Stimulated activated CD8-positive, alpha-beta memory T cell treated with anti-CD3 and anti-CD28 coated beads, Interleukin-4, amount 100 ng/mL, for 4 hours (primary cell): ENCODE measurements at places on chromosomes 2 and 18.

DNA sequence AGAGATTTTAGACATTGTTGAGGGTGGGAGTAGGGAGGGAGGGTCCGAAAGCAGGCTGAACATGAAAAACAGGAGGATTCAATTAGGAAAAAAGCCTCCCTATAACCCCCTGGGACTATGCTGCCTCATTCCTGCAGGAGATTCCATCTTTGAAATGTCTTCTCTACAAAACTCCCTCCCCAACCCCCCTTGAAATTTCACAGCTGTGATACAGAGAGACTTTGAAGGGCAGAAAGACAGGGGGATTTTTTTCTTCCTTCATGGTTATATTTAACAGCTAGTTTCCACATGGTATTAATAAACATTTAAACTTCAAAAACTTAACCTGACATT, 57.6 kb downstream of the TRIB2 start:
- DNase-seq: no peak

- no peak for DNase-seq
Measured at GRCh38 chr2:64924170-64924934, 64.8 kb upstream of the SLC1A4 start.

- no peak for DNase-seq
Measured at GRCh38 chr2:114534116-114535084, 92.0 kb downstream of the DPP10 start.

DNA sequence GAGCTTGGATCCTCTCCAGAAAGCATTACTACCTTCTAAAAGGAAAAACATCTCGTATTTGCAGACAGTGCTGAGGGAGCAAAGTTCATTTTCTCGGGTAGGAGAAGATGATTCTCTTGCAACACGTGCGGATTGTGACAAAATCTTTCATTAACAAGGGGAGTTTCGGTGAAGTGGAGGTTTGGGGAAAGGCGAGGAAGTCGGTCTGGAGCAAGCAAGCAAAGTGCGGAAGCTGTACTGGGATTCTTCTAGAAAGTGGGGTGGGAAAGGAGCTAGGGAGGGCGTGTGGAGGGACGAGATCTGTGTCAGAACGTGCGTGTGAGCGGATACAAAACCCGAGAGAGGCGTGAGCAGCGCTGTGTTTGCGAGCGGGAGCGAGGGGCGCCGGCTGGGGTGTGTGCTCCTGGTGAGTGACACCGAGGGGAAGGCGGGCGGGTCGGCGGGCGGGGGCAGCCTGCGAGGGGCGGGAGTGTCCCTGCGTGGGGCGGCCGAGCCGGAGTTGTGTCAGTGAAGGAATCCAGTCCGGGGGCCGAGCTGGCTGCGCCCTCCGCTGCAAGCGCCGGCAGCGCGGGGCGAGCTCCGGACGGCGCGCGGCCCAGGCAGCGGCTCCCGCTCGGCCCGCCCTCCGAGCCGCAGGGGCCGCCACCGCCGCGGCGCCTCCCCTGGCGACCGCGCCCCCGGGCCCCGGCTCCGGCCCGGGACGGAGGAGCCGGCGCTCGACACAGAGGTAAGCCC, at the start of gene SPATS2L:
Gene SPATS2L, plus strand, starts transcription at position 498 of the 735 bp plus-strand sequence. CDS start 82,552 bp downstream, outside the sequence.
- DNase-seq: peak; percentile 21

- DNase-seq: no peak
Measured at GRCh38 chr2:188629753-188630527, 338.3 kb downstream of the GULP1 start.

- no peak for DNase-seq
Measured at GRCh38 chr2:136012315-136012714, 26.9 kb upstream of the DARS1 start.

DNA sequence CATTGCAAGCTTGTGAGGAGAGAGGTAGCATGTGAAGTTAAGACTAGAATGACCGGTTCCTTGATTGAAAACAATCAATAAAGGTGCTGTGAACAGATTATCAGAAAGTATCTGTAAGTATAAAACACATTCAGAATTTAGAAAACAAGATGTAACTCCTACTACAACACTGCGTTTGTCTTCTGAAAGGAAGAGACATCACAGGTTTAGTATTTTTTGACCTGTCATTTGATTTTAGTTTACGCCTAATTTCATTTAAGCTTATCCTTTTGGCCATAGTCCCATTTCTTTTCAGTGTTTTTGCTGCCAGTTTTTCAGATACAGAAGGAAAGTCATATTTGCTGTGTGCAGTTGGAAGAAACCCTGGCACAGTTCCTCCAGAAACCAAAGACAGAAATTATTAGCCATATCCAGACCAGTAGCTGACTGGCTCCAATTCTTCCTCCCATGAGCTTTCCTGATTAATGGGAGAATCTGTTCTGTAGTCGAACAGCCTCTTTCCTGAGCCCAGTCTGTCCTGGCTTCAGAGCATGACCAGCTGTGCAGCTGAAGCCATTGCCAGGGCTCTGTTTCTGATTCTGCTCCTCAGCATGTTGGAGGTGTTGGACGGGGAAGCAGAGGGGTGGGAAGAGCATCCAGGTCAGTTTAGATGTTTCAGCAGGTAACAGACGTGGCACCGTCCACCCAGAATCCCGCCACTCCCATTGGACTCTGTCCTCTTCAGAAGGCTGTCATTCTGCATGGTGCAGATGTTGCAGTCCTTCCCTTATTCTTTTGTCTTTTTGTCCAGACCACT, 61.0 kb downstream of the CRIM1 start:
- no peak for DNase-seq

GRCh38 chr18:55244546-55244945, 285.3 kb upstream of the CCDC68 start:
- DNase-seq: no peak

DNA sequence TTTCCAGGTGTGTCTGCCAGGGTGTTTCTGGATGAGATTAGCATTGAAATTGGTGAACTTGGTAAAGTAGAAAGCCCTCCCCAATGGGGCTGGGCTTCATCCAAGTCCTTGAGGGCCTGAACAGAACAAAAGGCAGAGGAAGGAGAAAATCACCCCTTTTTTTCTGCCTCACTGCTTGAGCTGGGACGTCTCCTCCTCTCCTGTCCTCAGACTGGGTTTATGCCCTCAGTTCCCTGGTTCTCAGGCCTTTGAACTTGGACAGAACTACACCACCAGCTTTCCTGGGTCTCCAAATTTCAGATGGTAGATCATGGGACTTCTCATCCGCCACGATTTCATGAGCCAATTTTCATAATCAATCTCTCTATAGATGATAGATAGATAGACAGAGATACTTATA, 53.7 kb upstream of the BIN1 start:
- DNase-seq: no peak

DNA sequence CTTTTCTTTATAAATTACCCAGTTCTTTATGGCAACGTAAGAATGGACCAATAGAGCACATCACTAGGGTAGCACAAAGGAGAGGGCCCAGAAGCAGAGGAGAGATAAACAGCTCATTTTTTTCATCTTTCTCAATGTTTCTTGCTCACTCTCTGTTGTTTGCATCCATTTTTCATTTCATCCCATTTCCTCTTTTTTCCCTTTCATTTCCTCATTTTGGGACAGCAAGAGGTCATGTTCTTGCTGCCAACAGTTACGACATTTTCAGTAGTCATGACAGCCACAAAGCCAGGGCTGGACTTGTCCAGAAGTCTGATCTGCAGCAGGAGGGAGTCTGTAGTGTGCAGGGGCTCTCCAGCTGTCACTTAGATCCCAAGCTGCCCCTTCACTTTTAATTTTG, 52.7 kb upstream of the CYP1B1 start:
- DNase-seq: no peak

GRCh38 chr2:130374587-130375290, 18.9 kb downstream of the PTPN18 start:
- DNase-seq: no peak

- DNase-seq: no peak
Measured at GRCh38 chr18:34913837-34914661, 127.2 kb upstream of the MAPRE2 start.

GRCh38 chr2:26064846-26065245, 31.0 kb downstream of the RAB10 start:
- no peak for DNase-seq

DNA sequence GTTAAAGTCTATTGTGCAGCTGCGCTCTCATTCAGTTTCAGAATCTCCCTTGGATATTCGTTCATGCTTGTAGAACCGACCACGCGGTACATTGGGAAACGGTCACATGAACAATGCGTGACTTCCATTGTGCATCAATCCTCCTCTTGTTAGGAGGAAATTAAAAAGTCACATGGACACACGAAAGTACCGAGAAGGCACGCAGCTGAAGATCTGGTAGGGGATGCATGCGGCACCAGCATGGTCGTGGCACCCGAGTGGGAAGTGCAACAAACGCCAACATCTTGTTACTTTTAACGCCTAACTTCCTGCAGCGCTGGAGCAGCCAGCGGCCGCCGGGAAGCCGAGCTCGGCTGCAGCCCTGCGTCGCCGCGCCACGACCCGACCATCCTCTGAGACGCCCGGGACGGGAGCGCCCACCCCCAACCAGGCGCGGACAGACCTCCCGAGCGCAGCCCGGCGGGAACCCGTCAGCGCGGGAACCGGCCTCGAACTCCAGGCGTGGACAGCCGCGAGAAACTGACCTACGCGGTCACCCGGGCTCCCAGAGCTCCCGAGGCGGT, 412 bp downstream of the OSBPL1A start:
- no peak for DNase-seq

- DNase-seq: no peak
Measured at GRCh38 chr2:133854603-133855200, 286.4 kb upstream of the NCKAP5 start.

- no peak for DNase-seq
Measured at GRCh38 chr2:176502619-176503018, 233.4 kb downstream of the MTX2 start.

- DNase-seq: no peak
Measured at GRCh38 chr2:214837466-214837865, 28.0 kb upstream of the BARD1 start.

GRCh38 chr2:26801328-26801727, 15.5 kb downstream of the CENPA start:
- no peak for DNase-seq

DNA sequence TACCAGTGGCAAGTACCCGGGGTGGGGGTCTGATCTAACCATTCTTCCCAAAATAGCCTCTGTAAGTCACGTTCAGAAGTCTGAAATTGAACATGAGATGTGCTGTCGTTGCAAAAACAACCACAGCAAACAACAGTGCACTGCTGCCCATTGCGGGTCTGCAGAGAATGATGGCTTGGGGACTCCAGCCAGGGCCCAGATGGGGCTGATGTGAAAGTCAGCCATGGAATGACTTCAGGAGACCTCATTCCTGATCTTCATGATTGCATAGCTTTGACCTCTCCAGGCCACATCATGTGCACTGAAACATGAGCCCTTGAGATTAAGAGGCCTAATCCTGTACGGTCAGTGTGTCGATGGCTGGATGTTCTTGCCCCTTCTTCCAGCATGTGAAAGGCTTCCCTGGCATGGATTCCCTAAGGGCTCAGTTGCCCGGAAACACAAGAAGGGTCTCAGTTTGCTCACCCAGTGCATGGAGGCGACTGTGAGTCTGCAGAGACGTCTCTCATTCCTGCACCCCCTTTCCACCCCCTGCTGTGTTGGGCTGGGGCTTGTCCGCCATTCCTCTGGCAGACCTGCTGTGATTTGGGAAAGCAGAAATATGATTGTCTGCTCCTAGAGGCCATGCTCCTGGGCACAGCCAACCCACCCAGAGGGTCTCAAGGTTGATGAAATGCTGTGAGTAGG, 191.6 kb downstream of the SEPTIN10 start:
- DNase-seq: no peak

GRCh38 chr2:111624411-111625156, 259.4 kb downstream of the ANAPC1 start:
- no peak for DNase-seq

- DNase-seq: no peak
Measured at GRCh38 chr2:9594366-9595054, 36.3 kb downstream of the YWHAQ start.

DNA sequence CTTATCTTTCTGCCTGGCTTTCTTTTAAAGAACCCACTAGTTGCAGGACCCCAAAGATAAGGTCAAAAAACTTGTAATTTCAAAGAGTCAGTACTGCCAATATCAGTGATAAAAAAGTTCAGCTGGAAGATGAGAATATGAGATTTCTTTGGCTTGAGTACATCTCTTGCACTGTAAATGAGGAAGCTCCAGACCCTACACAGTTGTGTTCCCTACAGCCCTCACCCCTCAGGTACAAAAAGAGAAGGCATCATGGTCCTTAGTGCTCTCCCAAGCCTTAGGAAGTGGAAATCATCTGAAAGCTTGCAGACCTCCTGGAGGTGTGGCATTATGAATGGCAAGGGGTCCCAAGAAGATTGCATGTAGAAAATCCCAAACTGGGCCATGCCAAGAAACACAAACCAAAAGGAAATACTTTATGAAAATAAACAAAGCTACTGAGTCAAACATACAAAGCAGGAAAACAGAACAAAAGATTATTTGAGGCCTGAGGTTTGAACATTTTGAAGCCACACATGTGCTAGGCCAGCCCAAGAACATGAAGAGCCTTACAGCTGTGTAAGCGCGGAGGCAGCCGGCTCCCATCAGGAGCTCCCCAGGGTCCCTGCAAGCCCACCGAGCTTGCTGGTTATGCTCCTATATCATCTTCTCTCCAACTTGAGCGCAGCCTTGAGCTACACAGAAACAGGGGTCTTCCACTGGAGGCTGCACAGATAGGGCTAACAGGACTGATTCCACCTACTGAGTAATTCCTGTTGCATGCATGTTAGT, 217.0 kb downstream of the OSR1 start:
- no peak for DNase-seq

- no peak for DNase-seq
Measured at GRCh38 chr2:174918886-174919526, 86.2 kb downstream of the CHN1 start.

DNA sequence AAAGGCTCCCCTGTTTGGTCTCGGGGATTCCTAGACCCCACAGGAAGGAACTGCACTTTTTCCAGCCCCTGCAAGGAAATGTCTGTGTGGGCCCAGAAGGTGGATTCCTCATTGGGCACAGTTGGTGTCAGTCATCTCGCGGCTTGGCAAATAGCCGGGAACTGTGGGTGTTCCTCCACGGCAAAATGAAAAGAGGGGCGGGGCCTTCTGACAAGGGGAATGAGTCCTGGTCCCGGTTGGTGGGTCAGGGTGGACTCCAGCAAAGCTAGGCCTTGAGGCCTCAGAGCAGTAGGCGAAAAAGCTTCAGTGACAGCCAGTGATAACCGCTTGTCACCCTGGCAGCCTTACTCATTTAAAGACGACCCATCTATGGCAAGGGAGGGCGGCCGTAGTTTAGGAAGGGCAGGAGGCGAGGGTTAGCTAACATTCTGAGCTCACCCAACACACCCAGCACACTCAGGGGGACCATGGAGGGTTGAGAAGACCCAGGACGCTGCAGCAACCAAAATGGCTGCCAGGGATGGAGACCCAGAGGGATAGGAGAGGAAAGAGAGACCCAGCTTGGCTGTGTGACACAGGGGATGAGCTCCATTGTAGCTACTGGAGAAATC, 16.5 kb downstream of the SLC4A3 start:
- DNase-seq: no peak
